Activated gamma-delta T cell treated with Interleukin-2 at 50 U/mL for 16 hours (primary cell): ENCODE measurements at places on chromosomes 12 and 14.

GRCh38 chr12:41333974-41334373 is 145.9 kb downstream of the PDZRN4 start:
- DNase-seq = no peak

- DNase-seq = no peak
These were observed 5.4 kb downstream of the KIF26A start for GRCh38 chr14:104143521-104144452.

DNA sequence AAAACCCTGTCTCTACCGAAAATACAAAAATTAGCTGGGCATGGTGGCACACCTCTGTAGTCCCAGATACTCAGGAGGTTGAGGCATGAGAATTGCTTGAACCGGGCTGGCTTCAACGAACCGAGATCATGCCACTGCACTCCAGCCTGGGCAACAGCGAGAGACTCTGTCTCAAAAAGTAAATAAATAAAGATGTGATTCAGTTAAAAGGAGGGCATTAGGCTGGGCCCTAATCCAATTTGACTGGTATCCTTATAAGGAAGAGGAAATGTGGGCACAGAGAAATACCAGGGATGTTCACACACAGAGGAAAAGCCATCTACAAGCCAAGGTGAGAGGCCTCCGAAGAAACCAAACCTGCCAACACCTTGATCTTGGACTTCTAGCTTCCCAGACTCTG is 10.1 kb upstream of the DCAF4 start:
- DNase-seq = no peak

- DNase-seq = no peak
These were observed 394.2 kb downstream of the NUAK1 start for GRCh38 chr12:105744371-105745058.

- no peak for DNase-seq
These were observed 4.7 kb upstream of the KRT77 start for GRCh38 chr12:52708010-52708409.

- DNase-seq = no peak
These were observed 4.0 kb upstream of the MAX start for GRCh38 chr14:65106316-65106715.

DNA sequence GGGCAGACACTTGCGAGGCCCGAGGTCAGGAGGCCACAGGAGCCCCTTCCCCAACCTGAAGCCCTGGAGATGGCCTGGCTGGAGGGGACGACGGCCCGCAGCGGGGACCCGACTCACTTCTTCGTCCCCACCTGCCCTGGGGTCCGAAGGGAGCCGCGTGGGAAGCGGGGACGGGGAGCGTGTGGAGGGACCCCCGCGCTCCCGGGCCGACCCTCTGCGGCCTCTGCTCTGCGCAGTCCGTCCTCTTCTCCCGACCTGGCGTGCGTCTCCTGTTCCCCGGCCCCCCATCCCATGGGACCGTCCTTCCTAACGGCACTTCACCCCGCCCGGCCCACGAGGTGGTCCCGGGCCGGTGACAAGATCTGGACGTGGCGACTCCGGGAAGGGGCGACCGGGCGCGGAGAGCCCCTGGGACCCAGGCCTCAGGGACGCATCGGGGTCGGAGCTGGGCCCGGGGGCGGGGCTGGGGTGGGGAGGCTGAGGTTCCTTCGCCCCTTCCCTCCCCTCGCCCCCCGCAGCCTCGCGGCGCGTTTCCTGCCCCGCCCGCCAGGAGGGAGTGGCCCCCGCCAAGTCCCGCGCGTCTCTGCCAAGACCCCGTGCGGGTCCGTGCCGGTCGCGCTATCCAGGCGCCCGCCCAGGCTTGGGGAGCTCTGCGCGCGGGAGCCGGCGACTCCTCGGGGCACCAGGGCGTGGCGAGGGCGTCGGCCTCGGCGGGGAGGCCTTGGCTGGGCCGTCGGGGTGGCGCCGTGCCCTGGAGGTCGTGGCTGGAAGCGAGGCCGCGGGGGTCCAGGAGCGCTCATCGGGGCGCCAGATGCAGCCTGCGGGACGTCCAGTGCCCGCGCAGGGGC is 97.1 kb downstream of the TNFAIP2 start:
- no peak for DNase-seq

DNA sequence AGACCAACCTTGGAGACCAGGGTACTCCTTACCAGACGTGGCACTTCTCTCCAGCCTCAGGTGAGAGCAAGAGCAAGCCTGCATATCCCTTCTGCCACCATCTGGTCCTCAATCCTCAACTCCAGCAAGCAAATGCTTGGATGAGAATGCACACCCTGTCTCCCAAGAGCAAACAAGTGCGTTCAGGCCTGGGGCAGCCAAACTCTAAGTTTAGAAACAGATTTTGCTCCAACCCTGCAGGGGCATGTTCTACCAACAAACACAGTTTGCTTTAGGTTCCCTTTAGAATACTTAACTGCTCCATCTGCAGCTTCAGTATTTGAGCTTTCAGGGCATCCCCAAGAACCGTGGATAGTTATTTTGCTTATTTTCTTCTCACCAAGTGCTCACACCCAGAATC is 55.9 kb upstream of the FICD start:
- no peak for DNase-seq

GRCh38 chr12:24363177-24363754 is 413.8 kb upstream of the SOX5 start:
- no peak for DNase-seq

DNA sequence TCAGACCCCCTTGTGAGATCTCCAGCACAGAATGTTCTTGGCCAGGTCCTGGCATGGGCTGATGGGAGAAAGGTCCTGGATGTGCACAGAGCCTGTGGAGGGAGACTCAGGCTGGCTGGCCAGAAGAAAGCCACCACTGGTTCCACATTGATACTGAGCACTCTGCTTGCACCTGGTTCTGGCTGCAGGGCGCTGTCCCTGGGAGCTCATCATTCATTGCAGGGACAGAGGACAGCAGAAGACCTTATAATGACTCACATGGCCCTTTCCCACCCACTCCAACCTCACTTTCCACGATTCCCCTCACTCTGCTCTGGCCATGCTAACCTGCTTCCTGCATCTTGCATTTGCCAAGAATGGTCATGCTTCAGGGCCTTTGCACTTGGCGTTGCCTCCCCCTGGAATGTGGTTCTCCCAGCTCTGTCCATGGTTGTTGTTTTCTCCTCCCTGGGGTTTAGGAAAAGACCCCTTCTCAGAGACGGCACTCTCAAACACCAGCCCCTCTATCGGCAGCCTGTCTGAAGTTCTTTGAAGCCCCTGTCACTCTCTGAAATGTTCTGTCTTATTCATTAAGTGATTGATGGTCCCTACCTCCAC is 10.3 kb downstream of the KRT7 start:
- no peak for DNase-seq

- DNase-seq = no peak
These were observed 26.1 kb downstream of the SGPP1 start for GRCh38 chr14:63701606-63702299.

DNA sequence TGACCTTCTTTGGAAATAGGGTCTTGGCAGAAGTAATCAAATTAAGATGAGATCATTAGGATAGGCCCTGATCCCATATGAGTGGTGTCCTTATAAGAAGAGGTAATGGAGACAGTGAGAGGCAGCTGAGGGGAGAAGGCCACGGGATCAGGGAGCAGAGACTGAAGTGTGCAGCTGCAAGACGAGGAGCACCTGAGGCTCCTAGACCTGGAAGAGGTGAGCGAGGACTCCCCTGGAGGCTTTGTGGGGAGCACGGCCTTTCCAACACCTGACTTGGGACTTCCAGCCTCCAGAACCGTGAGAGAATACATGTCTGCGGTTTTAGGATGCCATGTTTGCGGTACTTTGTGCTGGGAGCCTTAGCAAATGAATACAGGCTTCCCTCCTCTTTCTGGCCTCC is 37.5 kb downstream of the LRTM2 start:
- DNase-seq = no peak

DNA sequence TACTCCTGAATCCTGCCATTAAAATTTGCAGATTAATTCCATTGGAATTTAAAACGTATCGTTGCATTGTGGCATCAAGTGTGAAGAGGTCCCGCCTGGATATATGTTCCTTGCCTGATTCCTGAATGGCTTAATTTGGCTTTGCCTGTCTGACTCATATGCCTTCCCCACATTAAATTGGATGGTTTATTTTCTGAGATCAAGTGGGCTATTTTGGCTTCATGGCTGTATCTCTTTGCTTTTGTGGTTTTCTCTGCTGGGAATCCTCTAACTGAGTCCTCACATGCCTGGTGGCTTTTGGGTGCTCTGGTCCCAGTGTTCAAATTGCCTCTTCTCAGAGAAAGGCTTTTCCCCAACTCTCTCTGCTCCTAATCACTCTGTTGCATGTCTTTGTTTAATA is 127.9 kb upstream of the DYRK2 start:
- no peak for DNase-seq
